ENCODE measurements at places on chromosomes 3 and 15.

- no peak for DNase-seq
Observed at GRCh38 chr3:185606196-185606595, 20.1 kb downstream of the SENP2 start.

GRCh38 chr15:71195242-71195641 is 80.0 kb downstream of the THSD4 start:
- DNase-seq, result no peak

DNA sequence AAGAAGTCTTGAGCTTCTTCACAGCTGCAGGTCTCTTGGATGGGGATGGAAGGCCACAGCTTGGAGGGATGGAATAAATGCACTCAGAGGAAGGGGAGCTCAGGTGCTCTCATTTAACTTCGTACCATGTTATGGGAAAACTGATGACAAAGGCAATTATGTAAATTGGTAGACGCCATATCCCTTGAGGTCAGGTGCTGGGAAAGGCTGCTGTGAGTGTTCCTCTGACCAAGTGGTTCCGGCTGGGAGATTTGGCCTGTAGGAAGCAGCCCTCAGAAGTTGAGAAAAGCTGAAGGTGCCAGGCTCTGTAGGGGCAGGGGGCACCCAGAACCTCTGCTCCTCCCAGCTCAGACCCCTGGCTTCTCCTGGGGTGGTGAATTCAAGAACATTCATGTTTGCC is 47.1 kb downstream of the FAH start:
- DNase-seq, result no peak

DNA sequence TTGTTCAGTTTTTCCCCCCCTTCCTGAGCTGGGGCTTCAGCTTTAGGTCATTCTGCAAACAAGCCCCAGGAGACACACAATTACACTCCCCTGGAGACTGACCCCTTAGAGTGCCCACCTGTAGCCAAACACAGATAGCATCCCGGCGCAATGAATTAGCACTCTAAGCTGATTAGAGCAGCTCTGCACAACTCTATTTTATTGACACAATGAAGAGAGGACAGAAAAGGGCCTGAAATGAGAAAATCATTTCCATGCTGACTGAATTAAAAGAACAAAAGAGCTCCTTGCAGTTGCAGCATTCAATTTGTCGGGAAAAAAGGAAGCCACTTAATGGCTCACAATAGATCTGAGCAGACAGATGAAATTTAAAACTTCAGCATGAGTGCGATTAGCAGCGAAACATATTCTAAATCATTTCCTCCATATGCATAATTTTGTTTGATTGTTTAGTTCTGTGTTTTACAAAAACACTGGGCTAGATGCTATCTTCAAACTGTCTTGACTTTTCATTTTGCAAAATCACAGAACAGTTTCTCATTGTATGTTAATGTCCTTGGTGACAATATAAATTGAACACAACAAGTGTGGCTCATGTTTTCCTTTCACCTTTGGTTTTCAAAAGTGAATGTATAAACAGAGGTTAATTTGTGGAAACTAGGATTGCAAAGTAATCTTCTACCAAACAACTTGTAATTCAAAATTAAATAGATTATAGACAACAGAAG is 308.6 kb downstream of the MECOM start:
- DNase-seq, result no peak

GRCh38 chr3:108887121-108887520 is 64.5 kb downstream of the TRAT1 start:
- DNase-seq, result no peak

DNA sequence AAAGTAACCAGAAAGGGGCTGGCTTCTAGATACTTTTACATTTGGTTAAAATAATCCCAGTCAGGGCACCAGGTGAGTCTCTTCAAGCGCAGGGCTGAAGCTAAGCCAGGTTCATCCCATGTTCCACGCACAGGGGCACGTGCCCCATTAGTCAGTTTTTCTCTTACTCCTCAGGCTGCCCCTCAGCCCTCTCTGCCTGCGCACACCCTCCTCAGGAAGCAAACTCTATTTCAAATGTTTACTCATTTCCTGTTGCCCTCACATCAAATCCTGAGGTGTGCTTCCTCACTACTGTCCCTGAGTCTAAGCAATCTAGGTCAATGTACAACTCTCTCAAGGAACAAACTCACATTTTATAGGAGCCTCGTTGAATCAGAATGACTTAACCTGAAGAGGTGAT is 48.5 kb downstream of the THBS1 start:
- DNase-seq, result no peak

GRCh38 chr15:41647262-41647661 is 12.9 kb upstream of the MGA start:
- no peak for DNase-seq

GRCh38 chr15:25245801-25246622 is 192.8 kb downstream of the UBE3A start:
- peak; percentile 6 for DNase-seq

DNA sequence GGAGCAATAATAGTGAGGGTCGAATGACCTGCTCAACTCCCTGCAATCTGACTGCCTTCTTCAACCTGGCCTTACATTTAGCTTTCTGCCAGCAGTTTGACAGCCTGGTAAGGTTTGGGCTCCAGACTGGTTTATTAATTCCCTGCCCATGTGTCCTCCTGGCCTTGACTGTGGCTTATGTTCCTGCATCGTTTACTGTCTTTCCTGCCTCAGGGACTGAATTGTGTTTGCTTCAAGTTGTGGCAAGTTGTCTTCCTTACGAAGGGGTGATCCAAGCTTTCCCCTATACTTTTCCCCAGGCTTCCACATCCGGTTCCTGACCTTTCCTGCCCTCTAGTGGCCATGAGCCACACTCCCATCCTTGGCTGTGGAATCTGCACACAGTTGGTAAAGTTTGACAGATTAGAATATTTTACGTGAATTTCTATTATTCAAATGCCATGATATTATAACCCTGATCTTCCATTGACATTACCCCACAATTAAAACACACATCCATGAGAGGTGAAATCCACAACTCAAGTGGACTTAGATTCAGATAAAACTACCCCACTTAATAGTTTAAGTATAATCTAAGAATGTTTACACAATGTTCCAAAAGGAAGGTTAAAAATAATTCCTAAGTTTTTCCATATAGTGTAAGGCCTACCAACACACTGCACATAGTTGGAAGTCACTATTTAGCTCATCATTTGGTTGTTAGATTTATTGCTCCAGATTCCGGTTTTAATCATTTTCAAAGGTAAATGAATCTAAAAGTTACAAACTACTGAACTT is 95.7 kb downstream of the NEDD4 start:
- DNase-seq, result no peak

GRCh38 chr3:63679186-63679585 is 26.7 kb downstream of the SNTN start:
- no peak for DNase-seq

DNA sequence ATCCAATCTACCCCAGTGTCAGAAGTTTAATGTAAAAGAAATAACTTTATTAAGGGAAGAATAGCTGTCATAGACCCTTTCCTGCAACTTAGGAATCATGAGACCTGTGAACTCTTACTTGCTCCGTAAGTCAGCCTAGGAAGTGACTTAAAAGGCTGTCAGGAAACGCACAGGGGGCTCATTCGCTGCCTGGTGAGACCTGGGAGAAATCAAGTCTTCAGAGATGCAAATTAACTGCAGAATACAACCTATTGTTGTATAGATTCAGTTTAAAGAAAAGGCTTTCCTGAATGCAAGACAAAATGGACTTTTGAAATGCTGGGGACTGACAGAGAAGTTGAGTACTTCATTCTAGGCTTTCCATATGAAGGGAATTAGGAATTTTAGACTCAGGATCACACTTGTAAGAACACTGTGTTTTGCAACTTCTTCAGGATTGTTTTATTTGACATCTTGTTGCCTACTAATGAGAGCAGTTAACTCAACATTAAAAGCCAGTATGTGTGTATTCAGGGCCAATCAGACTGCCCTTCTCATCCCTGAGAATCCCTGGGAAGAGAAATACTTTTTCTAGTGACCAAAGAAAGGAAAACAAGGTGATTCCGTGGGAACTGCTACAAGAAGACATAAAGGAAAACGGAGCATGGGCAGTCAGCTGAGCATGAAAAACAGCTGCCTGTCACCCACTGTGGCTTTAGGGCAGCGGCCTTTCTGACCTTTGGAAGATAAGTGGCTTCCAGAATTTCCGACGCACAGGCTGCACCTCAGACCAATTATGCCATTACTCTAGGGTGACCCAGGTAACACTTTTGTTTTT is 18.5 kb upstream of the DPPA4 start:
- no peak for DNase-seq

DNA sequence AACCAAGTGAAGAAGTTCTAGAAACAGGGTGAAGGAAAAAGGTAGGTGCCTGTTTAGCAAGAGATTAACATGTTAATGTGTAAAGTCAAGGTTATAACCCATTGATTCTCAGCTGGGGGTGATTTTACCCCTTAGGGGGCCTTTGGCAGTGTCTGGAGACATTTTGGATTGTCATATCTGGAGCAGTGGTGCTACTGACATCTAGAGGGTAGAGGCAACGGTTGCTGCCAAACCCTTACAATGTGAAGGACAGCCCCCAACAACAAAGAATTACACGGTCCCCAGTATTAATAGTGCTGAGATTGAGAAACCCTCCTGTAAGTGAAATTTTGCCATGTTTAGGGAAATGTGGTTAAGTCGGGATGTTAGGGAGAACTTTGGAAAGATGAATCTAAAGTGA is 74.7 kb downstream of the CRYBG3 start:
- DNase-seq, result no peak
